A172 (cell line): ENCODE measurements at places on chromosomes 5 and 9. TPM values are rescaled to one million over a fixed set of nuclear protein-coding genes. Genes with fewer than 3 reads are reported as not detected.
A peak's percentile ranks its signal among the peaks of the same experiment; 100 is the strongest.

Gene HEMGN
- total RNA-seq, result 0.14 TPM in 1 of 2 replicates, not detected in the other

Gene CEL
- 0.77 and 1.0 TPM in 2 replicates for total RNA-seq

GRCh38 chr5:16559702-16560101, 57.1 kb downstream of the RETREG1 start:
- DNase-seq, result no peak

- DNase-seq, result no peak
These were observed 6.1 kb downstream of the S100Z start for GRCh38 chr5:76855961-76856360.

GRCh38 chr5:67154556-67155206, 41.9 kb downstream of the CD180 start:
- no peak for DNase-seq

DNA sequence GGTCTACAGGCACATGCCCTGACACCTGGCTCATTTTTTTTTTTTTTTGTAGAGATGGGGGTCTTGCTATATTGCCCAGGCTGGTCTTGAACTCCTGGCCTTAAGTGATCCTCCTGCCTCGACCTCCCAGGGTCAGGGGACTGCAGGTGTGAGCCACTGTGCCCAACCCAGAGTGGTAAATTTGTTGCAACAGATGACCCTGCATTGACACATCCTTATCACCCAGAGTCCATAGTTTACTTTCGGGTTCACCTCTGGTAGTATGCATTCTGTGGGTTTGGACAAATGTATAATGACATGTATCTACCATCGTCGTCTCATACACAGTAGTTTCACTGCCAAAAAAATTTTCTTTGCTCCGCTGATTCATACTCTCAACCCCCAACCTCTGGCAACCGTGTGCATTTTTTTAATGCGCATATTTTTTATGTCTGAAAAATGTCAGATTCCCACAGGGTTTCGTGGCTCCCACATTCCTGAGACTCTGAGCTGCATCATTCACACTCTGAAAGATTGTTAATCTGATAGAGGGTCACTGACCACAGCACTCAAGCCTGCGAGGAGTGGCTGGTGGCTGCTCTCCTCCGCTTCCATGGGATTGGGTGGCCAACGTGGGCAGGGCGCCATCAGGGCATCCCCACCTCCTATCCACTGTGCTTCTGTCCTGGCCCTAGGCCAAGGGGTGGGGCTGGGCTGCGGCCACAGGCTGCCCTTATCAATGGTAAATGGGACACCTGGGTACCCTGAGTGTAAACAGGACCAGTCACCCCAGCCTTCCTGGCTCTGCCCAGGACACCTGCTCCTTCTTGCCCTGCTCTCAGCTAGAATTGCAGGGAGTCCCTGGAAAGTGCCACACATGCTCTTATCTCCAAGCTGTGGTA, 9.6 kb downstream of the NDST1 start:
- DNase-seq, result peak; percentile 99

DNA sequence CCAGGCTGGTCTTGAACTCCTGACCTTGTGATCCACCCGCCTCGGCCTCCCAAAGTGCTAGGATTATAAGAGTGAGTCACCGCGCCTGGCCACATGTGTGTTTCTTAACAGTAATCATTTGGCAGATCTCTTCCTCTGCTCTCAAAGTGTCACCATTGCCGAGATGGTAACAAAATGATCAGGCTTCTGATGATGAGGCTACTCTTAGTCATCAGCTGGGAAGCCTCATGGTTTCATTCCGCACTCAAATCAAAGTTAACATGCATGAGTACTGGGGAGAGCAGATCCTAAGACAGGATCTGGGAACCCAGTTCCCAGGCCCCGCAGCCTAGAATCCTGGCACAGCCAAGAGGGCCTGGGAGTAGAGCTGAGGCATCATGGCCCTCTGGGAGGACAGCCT, 27.4 kb downstream of the BARHL1 start:
- DNase-seq, result peak; percentile 95

- no peak for DNase-seq
These were observed 125.1 kb downstream of the HACD4 start for GRCh38 chr9:20906326-20906725.

GRCh38 chr5:81698813-81699212, 52.1 kb downstream of the SSBP2 start:
- no peak for DNase-seq

- peak; percentile 95 for DNase-seq
These were observed 13.0 kb downstream of the CXXC5 start for GRCh38 chr5:139660923-139661814.

DNA sequence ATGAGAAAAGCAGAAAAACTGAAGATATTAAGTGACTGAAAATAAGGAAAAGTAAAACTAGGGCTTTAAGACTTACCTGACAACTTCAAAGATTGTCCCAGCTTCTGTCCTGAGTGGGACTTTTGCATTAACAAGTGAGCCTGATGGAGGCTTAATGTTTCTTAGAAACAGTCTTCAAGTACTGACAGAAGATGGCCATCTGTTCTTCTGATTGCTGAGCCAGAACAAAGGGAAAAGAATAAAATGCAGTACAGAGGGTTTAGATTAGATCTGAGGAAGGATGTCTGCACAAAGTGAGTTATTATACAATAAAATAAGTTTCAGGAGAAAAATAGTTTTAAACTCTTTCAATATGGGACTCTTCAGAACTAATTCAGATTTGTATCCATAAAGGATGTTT, 500.7 kb downstream of the CETN3 start:
- no peak for DNase-seq

DNA sequence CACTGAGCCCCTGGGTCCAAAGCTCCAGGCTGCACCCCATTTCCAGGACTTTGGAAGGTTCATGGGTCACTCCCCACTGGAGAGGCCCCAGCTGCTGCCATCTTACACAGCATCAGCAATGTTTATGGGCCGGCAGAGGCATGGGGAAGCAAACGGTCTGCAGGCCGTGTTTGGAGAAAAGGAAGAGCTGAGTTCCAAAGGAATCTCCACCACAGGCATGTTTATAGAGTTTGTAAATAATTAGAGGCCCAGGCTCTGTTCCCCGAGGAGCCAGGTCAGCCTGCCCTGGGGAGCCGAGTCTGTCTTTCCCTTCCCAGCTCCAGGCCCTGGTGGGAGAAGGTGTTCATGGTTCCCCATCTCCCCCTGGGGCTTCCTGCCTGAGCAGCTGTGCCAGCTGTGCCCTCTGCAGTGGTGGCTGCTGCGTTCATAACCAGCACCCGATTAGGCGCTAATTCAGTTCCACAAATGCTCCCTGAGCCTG, 64.8 kb downstream of the COL27A1 start:
- DNase-seq, result no peak

GRCh38 chr9:116933251-116933650, 246.1 kb downstream of the TRIM32 start:
- DNase-seq, result no peak
